Effector CD8-positive, alpha-beta T cell (primary cell): ENCODE measurements at places on chromosomes 6 and 20.

- DNase-seq = no peak
Measured at GRCh38 chr20:1777476-1777820, 117.8 kb upstream of the SIRPA start.

- no peak for DNase-seq
Measured at GRCh38 chr20:57831326-57831992, 121.6 kb upstream of the PMEPA1 start.

DNA sequence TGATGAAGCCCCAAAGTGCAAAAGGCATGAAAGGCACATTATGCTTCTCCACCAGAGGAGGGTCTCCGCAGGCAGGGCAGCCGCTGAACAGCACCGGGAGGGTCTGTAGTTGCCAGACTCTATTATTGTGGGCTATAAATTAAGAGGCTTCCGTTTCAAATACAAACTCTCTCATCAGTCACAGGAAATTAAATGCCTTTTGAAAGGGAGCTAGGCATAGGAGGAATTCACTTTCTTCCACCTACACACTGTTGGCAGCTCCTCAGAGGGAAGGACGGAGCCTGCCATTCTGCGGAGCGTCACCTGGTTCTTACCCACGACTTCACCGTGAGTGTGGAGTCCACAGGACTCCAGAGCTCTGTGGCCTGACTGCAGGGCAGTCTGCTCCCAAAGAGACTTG is 140.8 kb upstream of the AGPAT4 start:
- DNase-seq = no peak

GRCh38 chr6:121285041-121285440 is 49.2 kb downstream of the TBC1D32 start:
- no peak for DNase-seq

GRCh38 chr20:46599227-46599987 is 49.0 kb upstream of the OCSTAMP start:
- DNase-seq = no peak

DNA sequence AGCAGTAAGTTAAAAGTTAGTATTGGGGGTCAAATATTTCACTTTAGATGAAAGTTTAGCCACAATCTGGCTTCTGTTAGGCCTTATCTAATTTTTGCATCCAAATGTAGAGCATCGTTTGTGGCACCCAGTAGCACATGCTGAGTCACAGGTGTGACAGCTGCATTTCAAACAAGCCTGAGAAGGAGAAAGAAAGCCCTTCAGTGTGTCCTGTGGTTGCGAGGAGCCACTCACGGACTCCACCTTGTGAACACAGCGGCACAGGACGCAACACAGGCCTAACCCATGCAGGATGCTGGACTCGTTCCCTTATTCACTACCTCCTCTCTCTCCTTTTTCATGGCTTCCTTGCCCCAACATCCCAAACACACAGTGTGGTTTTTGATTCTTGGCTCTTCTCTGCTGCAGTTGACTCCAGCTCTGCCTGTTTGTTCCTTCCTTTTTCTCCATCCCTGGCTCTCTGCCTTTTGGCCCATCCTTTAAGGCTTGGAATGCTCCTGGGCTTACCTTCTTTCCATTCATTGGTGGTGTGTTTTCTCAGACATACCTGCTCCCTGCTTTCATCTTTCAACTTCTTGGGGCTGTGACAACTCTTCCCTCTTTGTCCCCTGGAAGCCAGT is 124.2 kb downstream of the SLC16A10 start:
- no peak for DNase-seq

GRCh38 chr20:33688938-33689424 is 2.8 kb upstream of the E2F1 start:
- no peak for DNase-seq

DNA sequence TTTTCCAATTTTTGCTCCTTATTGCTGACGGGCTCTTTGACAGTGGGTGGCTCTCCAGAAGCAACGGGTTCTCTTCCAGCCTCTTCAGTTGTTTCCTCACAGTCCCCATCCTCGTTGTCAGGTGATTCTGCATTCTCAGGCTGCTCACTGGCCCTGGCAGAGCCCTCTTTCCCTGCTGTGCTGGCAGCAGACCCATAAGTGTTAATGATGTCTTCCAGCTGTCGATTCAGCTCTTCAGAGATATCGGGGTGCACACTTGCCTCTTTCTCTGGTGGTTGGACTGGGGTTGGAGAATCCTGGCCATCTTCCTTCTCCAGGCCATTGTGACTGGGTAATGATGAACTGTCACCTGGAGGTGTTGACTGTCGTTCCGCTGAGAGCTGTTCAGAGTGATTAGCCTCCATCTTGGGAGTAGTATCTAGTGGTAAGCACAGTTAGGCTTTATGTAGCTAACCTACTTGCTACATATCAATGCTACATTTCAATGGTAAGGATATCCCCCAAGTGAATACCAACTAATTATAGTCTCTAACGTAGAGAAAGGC is 3.2 kb downstream of the TXLNB start:
- no peak for DNase-seq

- DNase-seq = no peak
Measured at GRCh38 chr6:149387779-149388512, 12.1 kb upstream of the SUMO4 start.

DNA sequence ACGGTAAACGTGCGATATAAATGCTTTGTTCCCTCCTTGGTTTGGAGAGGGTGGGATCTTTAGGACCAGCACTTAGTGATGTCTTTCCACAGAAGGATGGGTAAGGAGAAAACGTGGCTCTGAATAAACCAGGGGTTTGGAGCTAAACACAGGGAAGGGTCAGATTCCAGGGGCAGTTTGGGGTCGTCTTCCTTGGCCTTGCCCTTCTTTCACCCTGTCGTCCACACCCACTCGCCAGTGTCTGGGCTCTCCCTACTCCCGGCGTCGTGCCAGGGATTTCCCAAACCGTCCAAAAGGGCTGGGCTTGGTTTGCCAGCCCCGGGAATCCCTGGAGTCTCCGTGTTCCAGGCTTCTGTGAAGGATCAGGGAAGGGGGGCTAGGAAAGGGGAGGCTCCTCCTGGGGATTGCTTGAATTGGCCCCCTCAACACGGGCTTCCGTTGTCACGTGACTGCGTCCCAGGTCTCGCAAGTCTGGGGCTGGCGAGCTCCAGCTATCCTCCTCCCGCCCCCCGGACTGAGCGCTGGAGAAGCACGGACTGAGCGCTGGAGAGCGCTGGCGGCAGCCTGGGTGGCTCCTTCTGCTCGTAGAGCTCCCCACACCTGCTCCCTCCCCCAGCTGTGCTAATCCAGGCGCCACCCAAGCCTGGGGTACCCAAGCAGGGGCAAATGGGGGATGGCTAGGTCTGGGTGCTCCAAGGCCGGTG is 9.4 kb upstream of the ARMC12 start:
- DNase-seq = peak; percentile 52

DNA sequence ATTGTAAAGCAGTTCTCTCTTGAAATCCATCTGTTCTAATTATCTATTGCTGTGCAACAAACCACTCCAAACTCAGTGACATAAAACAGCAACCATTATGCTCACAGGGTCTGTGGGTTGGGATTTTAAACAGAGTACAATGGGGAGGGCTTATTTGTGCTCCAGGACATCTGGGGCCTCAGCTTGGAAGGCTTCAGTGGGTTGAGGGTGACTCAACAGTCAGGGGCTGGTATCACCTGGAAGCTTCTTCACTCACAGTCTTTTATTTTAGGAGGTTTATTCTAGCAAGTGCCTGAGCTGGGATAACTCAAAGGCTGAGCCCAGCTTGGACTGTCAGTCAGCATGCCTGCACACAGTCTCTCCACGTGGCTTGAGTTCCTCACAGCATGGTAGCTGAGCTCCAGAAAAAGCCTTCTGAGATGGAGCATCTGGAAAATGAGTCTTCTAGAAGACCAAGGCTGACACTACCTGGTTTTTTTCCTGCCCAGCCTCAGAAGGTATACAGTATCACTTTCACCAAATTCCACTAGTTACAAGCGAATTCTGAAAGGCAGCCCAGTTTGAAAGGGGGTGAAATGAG is 234.6 kb upstream of the ID4 start:
- no peak for DNase-seq

GRCh38 chr6:156752666-156753301 is 24.4 kb upstream of the ARID1B start:
- DNase-seq = no peak

DNA sequence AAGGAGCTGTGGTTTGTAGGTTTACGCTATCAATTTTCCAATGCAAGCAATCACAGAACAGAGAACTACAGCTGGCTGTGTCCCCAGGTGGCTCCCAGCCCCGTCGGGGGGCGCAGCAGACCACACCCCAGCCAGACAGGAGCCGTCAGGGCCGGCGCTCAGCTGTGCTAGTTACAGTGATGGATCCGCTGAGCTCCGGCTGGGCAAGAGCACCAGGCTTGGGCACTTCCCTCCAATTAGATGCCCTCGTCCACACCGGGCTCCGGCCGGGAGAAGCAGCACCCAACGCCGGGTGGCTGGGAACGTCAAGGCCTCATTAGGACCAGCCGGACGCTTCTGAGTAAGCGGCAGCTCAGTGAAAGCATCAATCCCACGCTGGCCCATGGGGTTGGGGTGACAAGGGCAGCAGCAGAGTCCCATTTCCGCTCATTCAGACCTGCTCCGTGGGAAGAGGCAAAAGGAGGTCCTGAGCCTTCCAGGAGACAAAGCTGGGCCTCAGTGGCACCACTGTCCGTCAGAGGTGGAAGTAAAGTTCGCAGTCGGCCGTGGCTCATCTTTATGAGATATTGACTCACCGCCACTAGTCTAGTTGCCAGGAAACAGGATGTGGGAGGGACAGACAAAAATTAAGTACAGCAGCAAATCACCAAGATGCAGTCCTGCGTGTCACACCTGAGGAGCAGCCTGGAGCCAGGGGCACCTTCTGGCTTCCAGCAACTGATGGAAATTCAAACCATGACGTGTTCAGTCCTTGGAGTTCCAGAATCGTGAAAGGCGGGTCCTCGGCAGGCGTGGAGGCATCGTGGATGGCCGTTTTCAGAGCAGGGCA is 164.1 kb downstream of the TAF4 start:
- no peak for DNase-seq

DNA sequence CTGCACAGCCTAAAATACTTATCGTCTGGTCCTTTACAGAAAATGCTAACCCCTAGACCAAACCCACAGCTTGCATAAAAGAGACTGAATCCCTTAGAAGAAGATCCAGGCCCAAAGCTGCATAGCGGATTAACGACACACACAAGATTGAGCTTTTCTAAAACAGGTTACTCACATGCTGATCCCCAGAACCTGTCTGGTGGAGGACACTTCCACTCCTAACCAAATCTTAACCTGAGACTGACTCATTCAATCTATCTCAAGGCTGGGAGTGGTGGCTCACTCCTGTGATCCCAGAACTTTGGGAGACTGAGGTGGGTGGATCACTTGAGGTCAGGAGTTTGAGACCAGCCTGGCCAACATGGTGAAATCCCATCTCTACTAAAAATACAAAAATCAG is 2.8 kb upstream of the SLPI start:
- no peak for DNase-seq
